ENCODE measurements at places on chromosomes 2 and 18.

DNA sequence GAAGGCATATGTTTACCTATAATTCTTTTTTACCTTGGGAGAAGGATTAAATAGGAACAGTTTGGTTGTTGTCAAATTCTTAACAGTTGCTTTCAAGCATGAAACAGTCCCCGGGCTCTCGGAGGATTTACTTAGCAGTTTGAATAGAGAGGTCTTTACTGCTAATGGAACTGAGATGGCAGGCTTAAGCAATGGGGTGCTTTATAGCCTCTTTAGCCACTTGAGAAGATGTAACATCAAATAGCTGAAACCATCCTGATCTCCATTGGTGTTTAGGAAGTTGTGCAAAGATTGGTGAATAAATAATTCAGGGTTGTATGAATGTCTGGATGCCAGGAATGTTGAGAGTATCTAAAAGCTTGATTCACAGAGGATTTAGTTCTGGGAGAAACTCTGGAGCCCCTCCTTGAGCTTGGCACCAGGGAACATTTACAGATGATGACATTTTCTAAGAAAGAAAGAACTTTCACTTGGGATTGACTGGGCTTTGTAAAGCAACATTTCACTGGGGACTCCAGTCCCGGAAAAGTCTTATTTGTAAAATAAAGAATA lies 51.9 kb downstream of the PTPRM start:
- no peak for DNase-seq

DNA sequence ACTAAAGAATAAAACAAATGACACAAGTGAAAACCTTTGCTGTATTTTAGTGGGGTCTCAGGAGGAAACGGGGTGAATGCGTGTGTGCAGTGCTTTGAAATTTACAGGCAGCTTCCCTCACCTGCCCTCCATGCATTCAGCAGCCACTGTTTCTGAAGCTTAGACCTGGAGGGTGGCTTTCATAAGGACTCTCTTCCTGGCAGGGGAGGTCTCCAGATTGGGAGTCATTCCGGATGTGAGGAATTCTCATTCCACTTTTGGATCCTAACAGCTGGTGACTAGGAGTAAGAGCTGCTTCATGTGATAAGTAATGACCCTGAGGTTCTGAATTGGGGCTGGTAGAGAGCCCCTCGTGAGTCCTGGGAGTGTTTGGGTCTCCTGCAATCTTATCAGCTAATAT lies 192.5 kb downstream of the SH3BP4 start:
- DNase-seq, result no peak

- no peak for DNase-seq
These were observed 90.9 kb downstream of the CCDC138 start for GRCh38 chr2:108877506-108877905.

DNA sequence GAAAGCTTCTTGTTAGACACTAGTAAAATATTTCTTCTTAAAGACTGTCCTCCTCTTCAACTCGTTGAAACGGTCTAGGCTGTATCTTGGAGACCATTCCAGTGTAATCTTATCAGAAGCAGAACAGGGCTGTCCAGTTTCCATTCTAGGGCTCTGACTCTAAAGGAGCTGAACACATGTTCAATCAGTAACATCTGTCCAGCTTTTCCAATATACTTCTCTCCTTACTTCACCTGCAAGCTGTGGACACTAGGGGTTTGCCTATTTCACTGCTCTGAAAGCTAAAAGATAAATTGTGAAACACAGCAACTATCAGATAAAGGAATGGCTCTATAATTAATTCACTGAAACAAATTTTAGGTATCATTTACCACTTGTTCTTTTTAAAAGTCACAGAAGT lies 73.8 kb downstream of the ZNF385B start:
- DNase-seq, result no peak

- no peak for DNase-seq
These were observed 15.4 kb upstream of the LYPD6B start for GRCh38 chr2:149023091-149023490.

DNA sequence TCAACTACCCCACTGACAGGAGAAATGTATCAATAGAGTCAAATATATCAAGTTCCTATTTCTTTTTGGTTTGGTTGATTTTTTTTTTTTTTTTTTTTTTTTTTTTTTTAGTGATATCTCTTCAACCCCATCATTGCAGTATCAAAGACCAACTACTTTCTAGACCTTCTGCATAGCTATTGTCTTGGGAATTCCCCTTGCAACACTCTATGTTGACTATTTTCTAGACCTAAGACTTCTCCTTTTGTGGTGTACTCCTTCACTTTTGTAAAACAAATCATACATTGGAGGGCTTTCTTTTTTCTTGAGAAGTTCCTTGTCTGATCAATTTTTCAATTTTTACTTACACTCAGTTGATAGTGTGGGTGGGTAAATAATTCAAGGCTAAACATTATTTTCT lies 46.5 kb upstream of the NR4A2 start:
- DNase-seq, result no peak

DNA sequence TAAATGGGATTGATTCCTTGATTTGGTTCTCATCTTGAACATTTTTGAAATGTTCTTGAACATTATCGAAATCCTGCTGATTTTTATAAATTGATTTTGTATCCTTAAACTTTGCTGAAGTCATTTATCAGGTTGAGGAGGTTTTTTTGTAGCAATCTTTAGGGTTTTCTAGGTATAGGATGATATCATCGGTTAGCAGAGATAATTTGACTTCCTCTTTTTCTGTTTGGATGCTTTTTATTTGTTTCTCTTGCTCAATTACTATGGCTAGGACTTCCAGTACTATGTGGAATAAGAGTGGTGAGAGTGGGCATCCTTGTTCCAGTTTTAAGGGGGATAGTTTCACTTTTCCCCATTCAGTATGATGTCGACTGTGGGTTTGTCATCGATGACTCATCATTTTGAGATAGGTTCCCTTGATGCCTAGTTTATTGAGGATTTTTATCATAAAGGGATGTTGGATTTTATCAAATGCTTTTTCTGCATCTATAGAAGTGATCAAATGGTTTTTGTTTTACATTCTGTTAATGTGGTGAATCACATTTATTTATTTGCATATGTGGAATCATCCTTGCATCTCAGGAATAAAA lies 201.5 kb upstream of the ZSWIM2 start:
- DNase-seq, result no peak

DNA sequence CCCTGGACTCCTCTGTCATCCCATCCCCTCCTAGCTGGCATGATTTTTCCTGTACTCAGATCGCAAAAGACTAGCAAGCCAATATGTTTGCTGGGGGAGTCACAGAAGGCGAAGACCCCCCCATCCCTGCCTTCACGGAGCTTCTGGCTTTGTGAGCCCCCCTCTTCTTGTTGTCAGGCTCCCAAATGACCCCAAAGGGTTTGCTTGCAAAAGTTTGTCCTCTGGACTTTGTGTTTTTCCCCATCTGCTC lies 169.9 kb downstream of the SMAD7 start:
- no peak for DNase-seq

- DNase-seq, result peak; percentile 73
These were observed 125.7 kb upstream of the EPAS1 start for GRCh38 chr2:46171411-46171953.
